Stimulated activated CD4-positive, alpha-beta T cell treated with anti-CD3 and anti-CD28 coated beads, Interleukin-15, amount 100 ng/mL, for 24 hours (primary cell): ENCODE measurements at places on chromosomes 3 and 15.

DNA sequence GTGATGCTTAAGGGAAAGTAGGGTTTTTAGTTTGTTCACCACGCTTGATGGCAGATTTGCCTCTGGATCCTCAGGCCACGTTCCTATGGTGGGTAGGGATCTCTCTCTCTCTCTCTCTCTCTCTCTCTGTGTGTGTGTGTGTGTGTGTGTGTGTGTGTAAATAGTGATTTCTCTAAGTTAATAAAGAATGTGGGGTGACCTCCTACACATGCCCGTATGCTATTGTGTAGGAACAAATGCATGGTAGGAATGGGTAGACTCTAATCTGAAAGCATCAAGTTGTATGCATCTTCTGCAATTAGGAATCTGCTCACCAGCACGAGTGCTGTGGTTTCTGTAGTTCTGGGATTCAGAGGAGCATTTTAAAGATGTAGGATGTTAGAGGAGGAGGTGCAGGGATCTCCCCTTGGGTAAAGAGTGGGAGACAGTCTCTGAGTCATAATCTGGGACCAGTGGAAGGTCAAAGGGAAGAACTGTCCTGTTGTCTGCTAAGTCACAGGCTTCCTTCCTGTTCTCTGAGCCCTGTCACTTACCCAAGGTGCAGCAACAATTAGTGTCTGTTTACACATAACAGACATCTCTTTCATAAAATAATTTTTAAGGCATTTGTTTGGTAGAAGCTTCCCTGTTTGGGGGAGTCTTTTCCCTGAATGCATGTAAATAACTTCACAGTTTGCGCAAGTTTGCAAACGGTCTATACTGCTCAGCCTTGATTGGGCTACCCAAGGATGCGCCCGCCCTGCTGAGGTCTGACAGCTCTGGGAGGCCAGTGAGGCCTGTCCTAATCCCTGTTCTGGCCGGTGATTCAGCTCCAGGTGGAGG lies 139.8 kb downstream of the IGF1R start:
- DNase-seq: no peak

DNA sequence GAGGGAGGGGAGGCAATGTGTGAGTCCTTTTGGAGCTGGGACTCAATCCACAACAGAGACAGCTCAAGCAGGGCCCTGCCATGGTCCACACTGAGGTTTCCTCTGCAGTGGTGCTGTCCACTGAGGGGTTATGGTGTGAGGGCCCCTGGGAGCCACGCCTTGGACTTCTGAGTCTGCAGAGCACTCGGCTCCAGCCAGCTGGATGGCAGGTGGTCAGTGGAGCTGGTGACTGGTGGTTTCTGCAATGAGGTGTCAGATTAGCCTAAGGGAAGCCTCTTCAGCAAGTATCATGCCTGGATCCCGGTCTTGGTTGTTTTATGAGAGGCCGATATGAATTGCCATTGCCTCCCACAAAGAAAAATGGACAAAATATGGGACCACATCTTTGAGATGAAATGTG lies 21.7 kb downstream of the LSM3 start:
- DNase-seq: no peak

DNA sequence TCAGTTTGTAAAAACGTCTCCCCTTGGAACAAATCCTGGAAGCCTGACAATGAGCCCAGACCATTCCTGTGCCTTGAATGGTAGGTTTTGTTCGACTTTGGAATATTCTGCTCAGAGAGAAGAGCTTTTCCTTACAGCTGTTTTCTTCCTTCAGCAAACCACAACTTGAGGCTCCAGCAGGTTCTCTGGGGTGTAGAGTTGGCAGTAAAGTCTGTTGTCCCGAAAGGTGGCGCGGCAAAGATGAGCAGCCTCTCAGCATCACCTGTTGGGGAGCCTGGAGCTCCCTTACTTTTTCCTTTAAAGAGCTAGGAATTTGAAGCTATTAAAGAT lies 65.4 kb downstream of the BOC start:
- no peak for DNase-seq

GRCh38 chr15:100105101-100105500 lies 236.7 kb downstream of the ADAMTS17 start:
- DNase-seq: no peak

DNA sequence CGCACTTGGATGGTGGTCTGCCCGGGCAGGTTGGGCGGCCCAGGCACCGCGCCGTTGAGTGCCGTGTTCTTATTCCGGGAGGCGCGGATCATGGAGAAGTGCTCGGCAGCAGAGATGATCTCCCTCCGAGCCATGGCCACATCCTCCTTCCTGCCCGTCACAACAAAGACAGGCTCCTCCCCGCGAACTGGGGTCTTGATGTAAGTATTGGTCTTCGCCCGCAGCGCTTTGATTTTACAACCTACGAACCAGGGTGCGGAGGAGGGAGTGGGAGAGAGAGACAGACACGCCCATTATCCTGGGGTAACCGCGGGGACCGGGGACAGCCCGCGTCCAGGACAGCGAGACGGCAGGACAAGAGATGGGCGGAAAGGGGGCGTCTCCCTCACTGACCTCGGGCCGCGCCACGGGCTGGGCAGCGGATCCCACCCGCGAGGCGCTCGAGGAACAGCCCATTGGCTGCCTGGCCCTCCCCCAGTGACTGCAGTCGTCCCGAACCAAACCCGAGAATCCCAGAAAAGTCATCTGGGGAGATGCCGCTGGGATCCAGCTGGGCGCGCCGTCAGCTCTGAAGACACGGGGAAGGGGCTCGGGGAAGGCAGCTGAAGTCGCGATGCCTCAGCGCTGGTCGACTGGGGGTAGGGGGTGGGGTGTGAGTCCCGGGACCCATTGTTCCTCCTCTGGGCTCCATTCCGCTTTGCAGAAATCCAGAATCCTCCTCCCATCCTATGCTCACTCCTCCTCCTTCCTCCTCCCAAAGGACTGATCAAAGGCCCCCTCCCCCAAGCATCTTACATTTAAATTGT lies 1.2 kb downstream of the MEX3B start:
- DNase-seq: peak; percentile 48

GRCh38 chr3:8990266-8991215 lies 27.3 kb upstream of the RAD18 start:
- no peak for DNase-seq

DNA sequence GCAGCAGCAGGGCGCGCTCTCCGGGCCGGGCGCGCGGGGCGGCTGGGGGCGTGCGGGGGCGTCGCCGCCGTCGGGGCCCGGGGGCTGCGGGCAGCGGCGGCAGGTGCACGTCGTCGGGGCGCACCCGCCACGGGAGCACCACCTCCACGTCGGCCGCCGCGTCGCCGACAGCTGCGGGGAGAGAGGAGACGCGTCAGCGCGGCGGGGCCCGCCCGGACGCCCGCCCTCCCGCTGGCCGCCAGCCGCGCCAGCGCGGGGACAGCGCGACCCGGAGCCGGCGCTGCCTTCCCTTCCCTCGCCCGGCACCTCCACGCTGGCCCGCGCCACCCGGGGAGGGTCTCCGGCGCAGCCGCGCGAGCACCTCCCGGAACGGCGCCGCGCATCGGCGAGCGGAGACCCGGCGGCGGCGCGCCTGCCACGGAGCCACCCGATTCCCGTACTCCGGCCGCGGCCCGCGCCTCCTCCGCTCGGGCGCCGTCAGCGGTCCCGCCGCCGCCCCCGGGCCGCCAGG lies 481 bp downstream of the ADAMTS17 start:
- peak; percentile 26 for DNase-seq

- DNase-seq: no peak
Observed at GRCh38 chr15:33785366-33785765, 182.9 kb upstream of the CHRM5 start.

DNA sequence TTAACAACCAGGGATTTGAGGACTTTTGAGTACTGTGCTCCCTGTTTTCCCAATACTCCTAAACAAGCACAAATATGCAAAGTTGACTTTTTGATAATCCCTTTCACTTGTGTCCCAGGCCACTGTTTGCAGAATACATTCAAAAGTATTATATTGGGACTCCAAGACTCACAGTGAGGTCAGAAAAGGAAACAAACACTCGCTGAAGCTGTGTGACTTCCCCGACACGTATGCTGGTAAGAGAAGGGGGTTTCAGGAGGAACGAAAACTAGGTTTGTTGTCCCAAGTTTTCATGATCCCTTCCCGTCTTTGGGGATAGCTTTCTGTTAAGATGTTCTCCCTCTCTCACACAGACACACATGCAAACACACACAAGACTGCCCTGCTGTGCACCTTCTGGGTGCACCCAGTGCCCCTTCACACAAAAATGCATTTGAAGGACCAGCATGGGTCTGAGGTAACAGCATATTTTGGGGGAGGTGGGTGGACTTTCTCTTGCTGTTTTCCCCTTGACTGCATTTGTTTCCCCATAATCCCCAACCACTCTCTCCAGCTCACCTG lies 225.2 kb upstream of the PRICKLE2 start:
- no peak for DNase-seq

DNA sequence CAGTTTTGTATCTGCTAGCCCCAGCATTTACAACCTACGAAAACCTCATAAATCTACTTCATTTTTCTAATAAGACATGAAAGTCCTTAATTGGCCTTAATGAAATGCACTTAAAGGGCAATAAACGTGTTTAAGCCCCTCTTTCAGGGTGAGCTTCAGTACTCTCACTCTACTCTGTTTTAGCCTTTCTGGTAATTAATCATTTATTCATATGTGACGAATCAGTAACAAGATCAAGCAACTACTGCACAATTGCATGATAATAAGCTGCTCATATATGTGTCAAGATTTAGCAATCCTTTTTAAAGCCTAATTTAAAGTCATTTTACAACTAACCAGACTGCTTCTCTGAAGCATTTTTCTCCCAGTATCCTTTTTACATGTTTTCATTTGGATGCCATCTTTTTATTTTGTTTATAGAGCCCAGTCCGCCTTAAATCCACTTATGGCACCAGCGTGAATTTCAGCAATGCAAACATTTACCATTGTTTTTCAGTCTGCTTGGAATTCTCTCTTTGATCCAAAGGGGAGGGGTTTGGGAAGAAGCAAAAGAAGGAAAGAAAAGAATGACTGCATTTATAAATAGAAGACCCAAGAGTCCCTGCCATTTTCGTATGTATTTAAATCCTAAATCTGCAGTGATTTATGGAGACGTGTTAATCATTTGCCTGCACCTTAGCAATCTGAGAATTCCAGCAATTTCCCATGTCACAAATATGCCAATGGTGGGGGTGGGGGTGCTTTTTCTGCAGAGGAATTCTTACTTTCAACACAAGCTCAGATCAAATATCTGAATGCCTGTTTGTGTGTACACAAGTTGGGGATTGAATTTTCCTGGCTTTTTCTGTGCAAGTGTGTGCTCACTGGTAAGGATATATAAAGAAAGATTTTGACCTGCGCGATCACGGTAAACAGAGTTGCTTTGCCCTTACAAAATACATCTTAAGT lies 230.8 kb upstream of the TBC1D5 start:
- DNase-seq: no peak

- DNase-seq: no peak
Observed at GRCh38 chr3:195601382-195601781, 17.6 kb upstream of the APOD start.

GRCh38 chr3:9213019-9213634 lies 36.3 kb downstream of the SRGAP3 start:
- DNase-seq: no peak

GRCh38 chr3:53583161-53583690 lies 88.8 kb downstream of the CACNA1D start:
- DNase-seq: no peak

DNA sequence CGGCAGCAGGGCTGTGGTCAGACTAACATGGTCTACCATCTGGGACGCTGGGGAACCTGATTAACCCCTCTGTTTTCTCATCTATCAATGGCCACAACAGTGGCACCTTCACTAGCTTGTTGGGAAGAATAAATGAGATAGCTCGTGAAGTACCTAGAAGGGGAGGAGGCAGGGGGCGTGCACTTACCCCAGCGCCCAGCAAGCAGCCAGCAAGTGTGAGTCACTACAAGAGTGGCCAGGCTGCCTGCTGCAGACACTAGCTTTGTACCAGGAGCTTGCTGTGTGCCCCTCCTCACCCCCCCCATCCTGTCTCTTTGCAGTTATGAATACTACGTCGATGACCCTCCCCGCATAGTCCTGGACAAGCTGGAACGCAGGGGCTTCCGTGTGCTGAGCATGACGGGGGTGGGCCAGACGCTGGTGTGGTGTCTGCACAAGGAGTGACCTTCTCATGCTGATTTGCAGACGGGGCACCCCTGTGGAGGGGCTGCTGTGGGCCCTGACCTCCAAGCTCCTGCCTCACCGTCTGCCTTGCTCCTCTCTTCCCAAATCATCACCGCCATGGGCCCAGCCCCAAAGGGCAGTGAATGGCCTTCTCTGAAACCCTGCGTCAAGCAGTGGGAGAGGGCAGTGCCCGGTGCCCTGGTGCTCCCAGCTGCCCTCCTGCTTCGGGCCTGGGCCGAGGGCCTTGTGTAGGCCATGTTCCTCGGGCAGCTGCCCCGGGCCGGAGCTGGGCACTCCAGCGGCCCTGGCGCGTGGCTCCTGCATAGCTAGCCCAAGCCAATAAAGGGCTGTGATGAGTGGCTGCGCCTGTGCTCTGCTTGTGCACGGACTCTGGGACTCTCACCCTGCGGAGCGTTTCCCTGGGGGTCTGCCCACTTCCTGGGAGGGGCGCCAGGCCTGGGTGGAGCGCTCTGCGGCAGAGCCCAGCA lies 2.6 kb upstream of the C15orf62 start:
- DNase-seq: no peak

DNA sequence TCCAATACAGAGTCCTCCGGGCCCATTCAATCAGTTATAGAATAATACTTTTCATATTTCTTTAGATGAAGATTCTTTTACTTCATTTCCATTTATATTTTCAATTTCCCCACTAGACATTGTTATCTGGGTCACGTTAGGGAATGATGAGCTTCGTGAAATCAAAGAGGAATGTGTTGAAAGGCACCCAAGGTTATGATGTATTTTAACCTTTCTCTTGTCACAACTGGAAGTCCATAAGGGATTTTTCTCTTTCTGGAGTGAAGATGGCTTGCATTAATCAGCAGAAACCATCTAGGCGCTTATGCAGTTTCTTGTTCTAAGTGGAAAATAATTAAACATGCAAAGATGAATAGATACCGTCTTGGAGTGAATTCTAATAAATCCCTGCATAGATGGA lies 180.5 kb downstream of the FEZF2 start:
- DNase-seq: no peak

GRCh38 chr3:41518626-41519025 lies 319.3 kb downstream of the CTNNB1 start:
- DNase-seq: no peak
